ENCODE measurements at places on chromosomes 1 and 21.

GRCh38 chr1:82858031-82858430 lies 1057.3 kb downstream of the ADGRL2 start:
- DNase-seq, result no peak

GRCh38 chr1:221782477-221782876 lies 40.6 kb upstream of the DUSP10 start:
- no peak for DNase-seq

GRCh38 chr1:88647749-88648415 lies 36.2 kb upstream of the PKN2 start:
- no peak for DNase-seq

GRCh38 chr1:232521660-232522059 lies 108.3 kb downstream of the SIPA1L2 start:
- DNase-seq, result no peak

DNA sequence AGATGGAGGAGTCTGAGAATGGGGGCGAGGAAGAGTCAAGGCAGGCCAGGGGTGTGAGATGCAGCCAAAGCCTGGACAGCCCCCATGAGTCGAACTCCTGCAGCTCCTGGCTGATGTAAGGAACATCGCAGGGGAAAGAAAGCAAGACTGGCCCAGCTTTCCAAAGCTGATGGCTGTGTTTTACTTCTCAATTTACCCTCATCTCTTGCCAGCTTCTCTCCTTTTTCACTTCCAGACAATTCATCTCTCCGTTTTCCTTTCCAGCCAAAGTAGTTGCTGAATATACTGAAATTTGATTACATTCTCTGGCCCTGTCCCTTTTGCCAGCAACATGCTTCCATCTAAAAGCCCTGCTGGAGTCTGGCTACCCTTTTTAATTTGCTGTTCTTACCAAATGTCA lies 40.0 kb upstream of the UBE2U start:
- DNase-seq, result no peak

DNA sequence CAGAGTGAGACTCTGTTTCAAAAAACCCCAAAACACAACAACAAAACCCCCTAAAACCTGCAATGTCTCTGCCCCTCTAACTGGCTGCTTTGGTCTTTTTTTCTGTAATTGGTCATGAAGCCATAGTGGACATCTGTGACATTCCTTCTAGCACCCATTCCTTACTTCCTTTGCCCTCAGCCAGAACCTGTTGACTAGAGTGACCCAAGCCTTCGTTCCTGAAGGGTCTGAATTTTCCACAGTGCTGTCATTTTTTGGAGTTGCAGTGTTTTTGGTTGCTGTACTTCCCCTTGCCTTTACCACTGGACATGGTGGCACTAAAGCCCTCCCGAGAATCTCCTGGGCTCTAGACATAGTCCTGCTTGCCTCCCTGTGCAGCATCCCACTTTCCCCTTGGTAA lies 48.5 kb upstream of the LIN9 start:
- no peak for DNase-seq

GRCh38 chr1:103326595-103326994 lies 198.9 kb upstream of the RNPC3 start:
- DNase-seq, result no peak

GRCh38 chr1:200150721-200151120 lies 123.2 kb downstream of the NR5A2 start:
- no peak for DNase-seq

DNA sequence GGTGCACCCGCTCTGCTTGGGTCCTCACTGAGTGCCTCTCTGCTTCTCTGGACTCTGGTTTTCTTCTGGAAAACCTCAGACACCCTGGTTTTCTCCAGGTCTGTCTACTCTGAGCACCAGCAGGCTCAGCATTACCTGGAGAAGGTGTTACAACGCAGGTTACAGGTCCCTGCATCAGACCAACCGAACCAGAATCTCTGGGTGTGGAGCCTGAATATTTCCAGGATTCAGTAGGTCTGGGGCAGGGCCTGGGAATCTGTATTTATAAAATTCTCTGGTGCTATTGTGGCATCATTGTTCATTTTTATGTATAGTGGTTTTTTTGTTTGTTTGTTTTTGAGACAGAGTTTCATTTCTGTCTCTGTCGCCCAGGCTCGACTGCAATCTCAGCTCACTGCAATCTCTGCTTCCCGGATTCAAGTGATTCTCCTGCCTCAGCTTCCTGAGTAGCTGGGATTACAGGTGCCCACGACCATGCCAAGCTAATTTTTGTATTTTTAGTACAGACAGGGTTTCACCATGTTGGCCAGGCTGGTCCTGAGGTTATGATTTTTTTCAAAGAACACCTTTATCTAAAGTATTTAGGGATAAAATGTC lies 1.5 kb upstream of the SLC30A2 start:
- no peak for DNase-seq

DNA sequence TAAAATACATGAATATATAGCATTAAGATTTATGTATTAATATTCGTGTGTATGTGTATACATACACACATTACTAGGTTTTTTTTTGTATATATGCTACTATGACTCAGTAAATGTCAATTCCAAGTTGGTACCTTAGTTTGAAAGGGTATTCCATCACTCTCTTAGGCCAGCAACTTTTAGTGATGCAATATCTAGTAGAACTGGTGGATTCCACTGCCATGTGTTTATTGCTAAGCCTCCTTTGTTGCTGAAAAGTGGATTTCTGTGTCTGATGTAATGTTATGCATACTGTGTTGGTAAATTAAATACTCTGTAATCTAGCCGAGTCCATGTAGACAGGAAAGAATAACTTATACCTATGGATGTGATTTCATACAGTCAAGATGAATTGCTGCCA lies 16.9 kb upstream of the COL11A1 start:
- DNase-seq, result no peak

- no peak for DNase-seq
Observed at GRCh38 chr1:112807117-112807516, 92.0 kb upstream of the PPM1J start.

DNA sequence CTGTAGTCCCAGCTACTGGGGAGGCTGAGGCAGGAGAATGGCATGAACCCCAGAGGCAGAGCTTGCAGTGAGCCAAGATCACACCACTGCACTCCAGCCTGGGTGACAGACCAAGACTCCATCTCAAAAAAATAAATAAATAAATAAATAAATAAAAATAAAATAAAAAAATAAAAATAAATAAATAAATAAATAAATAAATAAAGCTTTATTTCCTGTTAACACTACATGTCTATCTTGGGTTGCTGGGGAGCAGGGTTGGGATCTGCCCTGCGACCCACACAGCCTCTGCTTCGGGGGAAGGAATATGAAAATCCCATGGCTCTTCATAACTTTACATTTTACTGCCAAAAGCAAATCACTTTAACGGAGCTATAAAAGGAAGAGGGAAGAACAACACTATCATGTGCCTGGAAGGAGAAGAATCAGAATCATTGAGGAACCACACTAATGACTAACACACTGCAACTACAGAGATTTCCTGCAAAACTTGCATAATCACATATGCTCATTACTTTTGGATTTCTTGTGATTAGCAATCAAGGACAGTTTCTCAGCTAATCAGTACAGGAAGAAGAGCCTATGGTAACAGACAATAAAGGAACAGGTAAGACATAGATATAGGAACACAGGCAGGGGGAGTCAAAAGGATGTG lies 72.8 kb upstream of the CD55 start:
- DNase-seq, result no peak

DNA sequence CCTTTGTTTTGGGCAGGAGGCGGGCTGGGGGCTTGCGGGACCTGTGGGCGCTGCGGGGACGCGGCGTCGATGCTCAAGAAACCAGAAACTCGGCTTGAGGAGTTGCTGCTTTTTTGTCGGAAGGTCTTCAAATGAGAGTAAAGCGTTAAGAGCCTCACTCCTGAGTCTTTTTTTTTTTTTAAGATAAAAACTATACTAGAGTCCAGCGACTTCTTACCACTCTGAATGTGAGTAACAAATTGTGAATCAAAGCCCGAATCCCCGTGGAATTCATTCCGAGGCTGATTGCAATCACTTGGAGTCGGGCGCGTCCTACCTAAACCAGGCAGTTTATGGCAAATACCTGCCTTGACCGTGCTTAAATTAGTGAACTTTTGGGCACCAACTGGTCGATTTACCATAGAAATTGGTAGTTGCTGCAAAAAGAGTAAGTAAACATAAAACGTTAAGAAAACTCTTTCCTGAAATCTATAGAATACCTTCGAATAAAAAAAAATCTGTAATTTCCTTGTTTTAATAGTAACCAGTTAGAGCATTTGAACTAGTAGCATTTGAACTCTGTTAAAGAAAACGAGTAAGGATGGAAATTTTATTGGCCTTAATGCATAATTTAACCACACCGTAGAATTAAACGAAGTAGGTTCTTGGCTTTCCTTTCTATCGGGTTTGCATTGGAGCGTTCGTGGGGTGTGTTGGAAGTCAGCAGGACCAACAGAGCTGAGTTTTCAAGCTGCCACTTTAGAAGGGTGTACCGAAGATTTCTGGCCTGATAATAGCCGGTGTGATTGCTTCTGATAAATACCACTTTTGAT lies 769 bp downstream of the GPSM2 start:
- peak; percentile 21 for DNase-seq
